Activated gamma-delta T cell treated with Interleukin-2 at 50 U/mL for 16 hours (primary cell): ENCODE measurements at places on chromosomes 4 and X.

- no peak for DNase-seq
Measured at GRCh38 chr4:102076622-102077021, 268.7 kb downstream of the SLC39A8 start.

DNA sequence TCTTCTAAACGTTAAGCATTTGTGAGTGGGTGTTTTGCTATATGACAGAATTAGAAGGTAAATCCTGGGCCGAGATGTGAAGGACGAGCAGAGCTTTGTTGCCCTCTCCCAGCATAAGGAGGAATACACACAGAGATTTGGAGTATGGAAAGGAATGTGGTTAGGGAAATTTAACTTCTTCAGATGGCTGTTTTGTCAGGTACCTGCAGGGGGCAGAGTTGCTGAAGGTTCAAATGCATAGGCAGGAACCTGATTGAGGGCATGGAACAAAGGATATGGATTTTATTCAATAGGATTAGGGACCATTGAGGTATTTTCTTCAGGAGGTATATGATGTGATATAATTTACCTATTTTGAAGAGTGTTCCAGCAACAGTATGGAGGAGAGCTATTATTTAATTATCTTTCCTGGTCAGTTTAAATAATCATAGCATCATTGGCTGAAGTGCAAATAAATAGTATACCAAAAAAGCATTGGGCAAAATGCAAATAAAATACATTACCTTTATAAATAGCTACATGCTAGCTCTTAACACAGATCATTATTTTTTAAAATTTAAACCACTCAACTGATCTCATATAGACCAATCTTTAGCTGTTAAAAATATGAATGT lies 143.6 kb downstream of the SLIT2 start:
- no peak for DNase-seq

DNA sequence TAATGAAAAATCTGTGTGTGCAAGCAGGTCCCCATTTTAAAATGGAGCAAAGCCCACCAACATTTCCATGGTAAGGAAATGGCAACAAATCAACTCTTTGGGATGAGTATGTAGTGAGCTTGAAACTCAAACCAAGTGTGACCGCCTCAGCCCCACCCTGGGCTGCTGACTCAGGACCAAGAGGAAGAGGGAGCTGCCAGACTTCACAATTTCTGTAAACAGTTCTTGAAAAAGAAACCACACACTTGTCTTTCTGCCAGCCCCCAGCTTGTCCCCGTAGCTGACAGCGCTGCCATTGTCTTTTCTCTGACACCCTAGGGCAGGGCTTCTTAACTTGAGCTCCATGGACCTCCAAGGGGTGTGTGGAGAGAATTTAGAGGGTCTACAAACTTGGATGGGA lies 10.3 kb downstream of the RTL5 start:
- peak; percentile 52 for DNase-seq

DNA sequence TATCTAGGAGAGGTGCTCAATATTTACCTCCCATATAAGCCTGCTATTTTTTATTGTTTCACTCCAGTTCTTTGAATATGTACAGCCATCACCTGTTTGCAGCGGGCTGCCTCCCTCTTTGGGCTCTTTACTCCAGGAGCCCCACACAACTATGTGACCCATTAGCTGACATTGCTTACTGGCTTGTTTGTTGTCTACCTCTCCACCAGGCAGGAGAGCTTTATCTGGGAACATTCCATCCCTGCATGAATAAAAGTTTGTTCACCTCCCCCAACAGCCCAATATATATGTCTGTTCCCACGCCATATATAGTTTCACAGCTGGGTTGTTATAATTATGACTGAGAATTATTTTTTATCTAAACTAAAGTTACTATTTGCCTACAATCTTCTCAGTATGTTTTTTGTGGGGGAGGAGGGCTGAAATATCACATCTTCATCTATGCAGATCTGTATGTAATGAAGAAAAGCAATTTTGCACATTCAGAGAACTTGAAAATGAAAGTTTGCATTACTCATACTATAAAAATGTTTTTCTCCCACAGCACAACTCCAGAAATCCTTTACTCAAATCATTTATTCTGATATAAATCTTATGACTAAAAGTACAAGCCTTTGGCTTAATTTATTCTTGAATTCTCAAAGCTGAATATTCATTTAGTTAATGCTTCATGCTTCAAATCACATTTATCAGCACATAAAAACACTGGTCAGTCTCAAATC lies 61.2 kb upstream of the DAPP1 start:
- no peak for DNase-seq

DNA sequence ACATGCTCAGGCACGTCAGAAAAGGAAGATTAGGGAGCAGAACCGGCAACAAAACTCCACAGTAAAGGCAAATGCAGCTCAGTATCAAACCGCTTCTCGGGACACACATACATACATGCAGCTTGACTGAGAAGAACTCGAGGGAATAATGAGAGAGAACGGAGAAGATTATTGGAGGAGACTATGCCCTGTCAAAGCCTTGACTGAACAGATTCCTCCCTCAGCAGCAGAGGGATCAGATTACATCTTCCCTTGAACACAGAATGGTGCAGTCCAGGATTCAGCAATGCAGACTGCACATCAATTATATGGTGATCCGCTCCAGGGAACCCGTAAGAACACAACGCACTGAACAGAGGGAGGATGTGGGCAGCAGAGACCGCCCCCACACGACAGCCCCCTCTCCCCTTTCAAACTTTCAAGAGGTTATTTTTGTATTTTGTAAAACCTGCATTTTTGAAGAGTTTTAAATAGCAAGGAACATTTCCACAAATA lies 183.2 kb downstream of the FBXW7 start:
- peak; percentile 27 for DNase-seq

- DNase-seq, result no peak
Measured at GRCh38 chr4:128550060-128550459, 259.4 kb upstream of the JADE1 start.

DNA sequence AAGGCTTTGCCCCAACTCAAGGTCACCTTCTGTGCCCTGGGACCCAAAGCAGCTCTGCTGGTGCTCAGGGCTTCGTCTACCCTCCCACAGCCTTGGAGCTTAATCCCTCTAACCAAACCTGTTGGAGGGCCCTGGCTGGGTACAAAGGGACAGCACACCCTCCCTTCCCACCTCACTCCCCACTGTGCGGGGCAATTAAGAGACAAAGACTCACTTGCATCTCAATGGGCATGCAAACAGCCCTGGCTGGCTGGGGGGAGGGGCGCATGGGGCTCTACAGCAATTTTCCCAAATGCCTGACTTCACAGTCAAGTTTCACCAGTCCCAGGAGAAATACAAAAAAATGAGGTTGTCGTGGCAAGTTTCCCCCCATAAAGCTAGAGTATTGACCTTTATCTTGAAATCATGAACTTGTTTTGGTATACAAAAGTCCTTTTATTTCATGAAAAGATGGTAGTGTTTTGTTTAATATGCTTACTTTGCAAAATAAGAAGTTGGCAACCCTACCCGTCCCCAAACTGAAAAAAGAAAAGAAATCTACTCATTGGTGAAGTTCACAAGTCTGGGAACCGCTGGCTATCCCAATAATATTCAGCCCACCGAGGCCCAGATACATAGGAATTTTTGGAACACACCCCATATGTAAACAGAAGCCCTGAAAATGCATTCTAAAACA lies 4.1 kb upstream of the CD99L2 start:
- DNase-seq, result no peak

DNA sequence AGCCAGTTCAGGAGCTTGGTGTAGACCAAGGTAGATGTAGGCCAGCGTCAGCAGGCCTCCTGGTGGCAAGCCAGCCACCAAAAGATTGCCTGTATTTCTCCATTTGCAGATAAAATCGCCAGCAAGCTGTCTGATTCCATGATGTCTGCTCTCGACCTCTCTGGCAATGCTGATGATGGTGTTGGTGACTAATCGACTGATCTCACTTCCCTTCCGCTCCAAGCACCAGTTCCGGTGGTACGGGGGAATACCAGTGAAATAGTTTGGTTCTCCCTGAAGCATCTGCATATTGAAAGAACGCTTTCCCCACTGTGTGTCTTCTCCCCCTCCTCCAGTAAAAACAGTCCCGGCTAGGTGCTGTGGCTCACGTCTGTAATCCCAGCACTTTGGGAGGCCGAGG lies 30.4 kb downstream of the GNL3L start:
- DNase-seq, result no peak

DNA sequence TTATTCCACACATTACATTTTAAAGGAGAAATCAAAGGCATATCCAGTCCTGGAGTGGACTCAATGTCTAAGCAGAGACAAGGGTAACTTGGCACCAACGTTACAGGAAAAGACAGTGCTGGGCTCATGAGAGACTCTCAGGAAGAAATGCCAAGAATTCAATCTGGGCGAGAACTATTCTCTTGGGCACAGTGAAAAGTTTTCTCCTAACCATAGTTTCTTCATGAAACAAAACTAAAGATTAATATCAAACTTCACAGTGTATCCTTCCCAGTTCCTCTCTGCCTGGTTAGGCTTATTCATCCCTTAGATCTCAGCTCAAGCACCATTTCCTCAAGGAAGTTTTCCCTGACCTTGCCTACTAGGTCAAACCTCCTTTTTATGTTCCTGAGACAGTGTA lies 109.4 kb upstream of the TLL1 start:
- DNase-seq, result no peak

- no peak for DNase-seq
Measured at GRCh38 chr4:38306482-38307071, 346.4 kb downstream of the PTTG2 start.

- DNase-seq, result no peak
Measured at GRCh38 chrX:43176686-43177085, 398.7 kb upstream of the PPP1R2C start.

DNA sequence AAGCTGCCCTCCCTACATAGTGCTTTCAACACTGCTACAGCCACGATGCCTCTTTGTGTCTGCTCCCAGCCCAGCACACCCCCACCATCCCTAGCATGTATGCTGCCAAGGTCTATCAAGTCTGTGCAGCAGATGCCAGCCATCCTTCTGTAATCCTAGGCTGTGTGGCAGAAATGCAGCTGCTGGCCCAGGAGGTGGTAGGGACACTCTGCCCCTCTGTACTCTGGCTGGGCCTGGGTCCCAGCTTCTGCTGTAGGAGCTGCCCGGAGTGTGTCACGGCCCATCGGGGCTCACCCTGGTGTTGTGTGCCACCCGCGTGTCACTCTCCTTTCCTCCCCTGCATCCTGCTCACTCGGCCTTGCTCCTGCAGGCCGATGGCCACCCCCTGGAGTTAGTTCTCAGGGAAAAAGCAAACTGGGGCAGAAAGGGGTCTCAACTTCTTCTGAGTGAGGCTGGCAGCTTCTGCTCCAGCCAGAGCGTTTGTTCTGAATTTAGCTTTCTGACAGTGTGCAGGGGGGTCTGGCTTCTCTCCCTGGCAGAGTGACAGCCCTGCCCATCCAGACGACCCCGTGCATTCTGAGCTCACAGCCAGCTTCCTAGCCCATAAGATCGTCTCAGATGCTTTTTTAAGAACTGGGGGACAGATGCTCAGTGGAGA lies 22.7 kb downstream of the PSAPL1 start:
- DNase-seq, result peak; percentile 1

- no peak for DNase-seq
Measured at GRCh38 chr4:165345666-165346417, 18.4 kb downstream of the MSMO1 start.

DNA sequence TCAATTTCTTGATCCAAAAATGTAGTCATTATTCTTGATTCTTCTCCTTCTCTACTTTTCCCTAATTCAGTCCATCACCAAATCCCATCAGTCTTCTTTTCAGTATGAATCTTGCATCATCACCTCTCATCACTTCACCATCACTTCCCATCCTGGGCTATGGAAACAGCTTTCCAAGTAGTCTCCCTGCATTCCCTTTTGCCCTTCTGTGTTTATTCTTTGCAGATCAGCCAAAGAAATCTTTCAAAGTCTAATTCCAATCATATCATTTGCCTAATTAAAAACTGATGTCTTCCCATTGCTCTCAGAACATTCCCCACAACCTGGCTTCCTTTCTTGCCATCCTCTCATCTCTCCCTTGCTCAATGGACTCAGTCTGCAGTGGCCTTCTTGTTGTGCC lies 201.7 kb upstream of the ADAMTS3 start:
- no peak for DNase-seq

- DNase-seq, result peak; percentile 24
Measured at GRCh38 chr4:145619639-145619996, 433 bp downstream of the MMAA start.

DNA sequence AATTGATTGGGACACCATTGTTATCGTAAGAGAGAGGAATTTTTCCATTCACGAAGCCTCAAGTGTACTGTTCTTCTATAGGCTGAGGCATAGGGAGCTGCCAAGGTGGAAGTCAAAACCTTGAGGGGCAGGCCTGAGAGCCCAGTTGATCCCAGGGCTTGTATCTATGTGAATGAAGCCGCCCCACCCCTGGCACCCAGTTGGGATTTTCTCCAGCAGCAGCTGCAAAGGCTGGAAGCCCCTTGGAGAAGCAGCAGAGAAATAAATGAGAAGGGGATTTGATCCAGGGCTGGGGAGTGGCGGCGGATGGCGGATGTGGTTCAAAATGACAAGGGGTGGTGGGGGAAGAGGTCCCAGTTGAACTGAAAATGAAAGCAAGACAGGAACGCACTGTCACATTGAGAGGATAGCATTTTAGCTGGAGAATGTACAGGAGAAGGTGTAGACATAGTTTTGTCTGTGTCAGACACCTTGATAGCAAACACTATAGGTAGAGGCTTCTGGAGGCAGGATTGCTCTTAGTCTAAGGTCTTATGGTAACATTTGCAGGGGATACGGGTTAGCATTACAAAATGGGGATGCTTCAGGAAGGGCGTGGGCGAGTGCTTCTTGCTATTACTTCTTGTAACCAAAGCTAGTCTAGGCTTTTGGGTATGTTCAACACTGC lies 32.6 kb downstream of the DOCK11 start:
- DNase-seq, result peak; percentile 41

- no peak for DNase-seq
Measured at GRCh38 chr4:77960367-77960766, 96.8 kb upstream of the FRAS1 start.

GRCh38 chr4:56208103-56208502 lies 179.2 kb downstream of the AASDH start:
- no peak for DNase-seq

- no peak for DNase-seq
Measured at GRCh38 chr4:25879991-25880651, 17.3 kb upstream of the SEL1L3 start.

- DNase-seq, result no peak
Measured at GRCh38 chrX:45324941-45325340, 124.3 kb upstream of the DIPK2B start.

DNA sequence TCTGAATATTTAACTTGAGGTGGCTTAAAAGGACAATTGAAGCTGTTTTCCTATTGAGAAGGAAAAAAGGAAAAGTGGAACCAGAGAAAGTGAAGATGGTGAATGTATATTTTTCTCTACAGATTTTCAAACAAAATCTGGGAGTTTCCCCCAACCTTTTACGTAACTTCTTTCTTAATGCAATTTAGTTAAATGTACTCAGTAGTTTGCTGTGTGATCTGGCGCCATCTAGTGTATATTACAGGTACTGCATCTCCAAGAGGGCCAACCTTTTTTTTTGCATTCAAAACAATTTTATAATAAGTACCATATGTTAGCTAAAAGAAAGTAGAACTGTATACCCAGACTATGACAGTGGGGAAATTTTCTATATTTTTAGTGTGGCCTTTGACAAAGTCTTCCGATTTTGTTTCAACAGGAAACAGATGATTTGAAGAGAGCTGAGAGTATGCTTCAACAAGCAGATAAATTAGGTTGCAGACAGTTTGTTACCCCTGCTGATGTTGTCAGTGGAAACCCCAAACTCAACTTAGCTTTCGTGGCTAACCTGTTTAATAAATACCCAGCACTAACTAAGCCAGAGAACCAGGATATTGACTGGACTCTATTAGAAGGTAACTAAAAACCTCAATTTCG lies 82.0 kb downstream of the PLS3 start:
- peak; percentile 33 for DNase-seq

GRCh38 chr4:108303488-108304177 lies 134.9 kb upstream of the LEF1 start:
- DNase-seq, result no peak

- DNase-seq, result no peak
Measured at GRCh38 chr4:168639914-168640313, 143.1 kb downstream of the PALLD start.
